ENCODE measurements at places on chromosomes 1 and 21.

- no peak for DNase-seq
These were observed 570 bp upstream of the NPR1 start for GRCh38 chr1:153677718-153678518.

DNA sequence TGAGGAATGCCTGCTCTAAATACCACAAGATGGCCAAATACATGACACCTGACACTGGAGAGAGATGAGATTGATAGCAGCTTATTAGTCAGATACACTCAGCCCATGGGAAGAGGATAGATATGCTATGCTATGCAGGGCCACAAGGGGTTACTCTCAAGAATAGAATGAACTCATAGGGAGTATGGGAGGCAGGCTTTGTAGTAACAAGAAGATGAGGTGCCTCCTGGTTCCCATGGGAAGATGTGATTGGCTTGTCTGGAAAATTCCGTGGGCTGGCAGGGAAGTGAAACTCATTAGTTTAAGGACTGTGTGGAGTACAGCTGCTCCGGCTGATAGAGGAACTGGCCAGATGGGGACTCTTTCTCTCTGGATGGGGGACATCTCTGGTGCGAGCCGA is 16.5 kb downstream of the CCDC30 start:
- DNase-seq: no peak

DNA sequence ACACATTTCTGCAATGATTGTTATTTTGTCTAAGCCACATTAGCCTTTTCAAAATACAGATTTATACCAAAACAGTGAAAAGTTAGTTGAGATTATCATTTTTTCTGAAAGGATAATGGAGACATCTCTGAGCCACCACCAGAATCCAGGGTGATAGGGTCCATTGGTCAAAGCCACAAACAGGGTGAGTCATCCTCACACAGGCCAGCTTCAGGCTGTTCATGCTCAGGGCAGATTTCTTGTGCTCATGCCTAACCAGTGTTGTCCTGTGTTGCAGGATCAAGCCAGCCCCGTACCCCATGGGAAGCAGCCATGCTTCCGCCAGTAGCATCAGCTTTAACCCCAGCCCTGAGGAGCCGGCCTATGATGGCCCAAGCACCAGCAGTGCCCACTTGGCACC is 13.4 kb downstream of the ELOA start:
- no peak for DNase-seq

GRCh38 chr1:94701796-94702441 is 118.2 kb upstream of the SLC44A3 start:
- DNase-seq: no peak

DNA sequence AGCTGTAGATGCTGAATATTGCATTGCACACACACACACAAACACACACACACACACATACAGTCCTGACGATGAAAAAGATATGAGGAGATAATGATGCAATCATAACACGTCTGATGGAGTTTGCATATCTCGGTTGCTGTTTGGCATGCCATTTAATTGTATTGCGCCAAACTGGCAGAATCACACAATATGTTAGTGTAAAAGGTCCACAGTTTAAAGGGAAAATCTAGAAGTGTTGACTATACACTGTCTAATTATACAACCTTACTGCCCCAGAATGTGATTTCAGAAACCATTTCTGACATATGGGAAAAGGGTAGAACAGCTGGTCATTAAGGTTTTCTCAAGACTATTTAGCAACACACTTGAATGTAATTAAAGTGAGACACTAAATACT is 123.7 kb upstream of the PROX1 start:
- no peak for DNase-seq

DNA sequence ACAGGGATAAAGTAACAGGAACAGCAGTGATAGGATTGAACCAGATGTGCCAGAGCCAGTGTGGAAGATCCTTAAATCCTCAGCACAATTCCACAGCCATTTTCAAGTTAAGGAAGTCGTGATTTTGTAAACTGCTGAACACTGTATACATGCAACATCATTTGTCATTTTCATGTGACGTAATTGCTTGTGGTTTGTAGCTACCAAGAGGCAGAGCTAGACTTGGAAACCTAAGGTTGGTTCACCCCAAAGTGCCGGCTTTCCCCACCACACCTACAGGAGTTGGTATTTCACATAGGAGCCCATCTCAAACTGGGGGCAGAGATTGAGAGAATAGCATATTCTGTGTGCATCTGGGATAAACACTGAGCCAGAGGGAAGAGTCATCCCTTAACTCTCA is 113.9 kb downstream of the CAPN8 start:
- no peak for DNase-seq

GRCh38 chr1:112636056-112636455 is 16.4 kb downstream of the CAPZA1 start:
- no peak for DNase-seq

- no peak for DNase-seq
These were observed 4.3 kb downstream of the TRABD2B start for GRCh38 chr1:47992720-47993415.

GRCh38 chr1:34378968-34379856 is 202.5 kb downstream of the C1orf94 start:
- no peak for DNase-seq

- no peak for DNase-seq
These were observed at the start of gene ASAP3 for GRCh38 chr1:23483321-23484252. Gene ASAP3, minus strand, starts transcription at chr1:23484179. Its CDS starts 46 bp downstream, at chr1:23484133.

DNA sequence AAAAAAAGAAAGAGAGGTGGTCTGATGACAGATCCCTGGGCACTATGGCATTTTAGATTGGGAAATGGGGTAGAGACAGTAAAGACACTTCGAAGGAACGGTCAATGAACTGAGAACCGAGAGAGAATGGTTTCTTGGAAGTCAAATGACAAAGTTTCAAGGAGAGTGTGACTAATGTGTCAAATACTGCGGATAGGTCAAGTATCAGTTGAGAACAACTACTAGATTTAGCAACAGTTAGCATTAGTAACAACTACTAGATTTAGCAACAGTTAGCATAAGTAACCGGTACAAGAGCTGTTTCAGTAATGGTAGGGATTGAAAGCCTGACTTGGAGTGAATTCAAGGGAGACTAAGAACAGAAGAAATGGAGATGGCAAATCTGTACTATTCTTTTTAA is 35.0 kb downstream of the UROD start:
- DNase-seq: no peak

DNA sequence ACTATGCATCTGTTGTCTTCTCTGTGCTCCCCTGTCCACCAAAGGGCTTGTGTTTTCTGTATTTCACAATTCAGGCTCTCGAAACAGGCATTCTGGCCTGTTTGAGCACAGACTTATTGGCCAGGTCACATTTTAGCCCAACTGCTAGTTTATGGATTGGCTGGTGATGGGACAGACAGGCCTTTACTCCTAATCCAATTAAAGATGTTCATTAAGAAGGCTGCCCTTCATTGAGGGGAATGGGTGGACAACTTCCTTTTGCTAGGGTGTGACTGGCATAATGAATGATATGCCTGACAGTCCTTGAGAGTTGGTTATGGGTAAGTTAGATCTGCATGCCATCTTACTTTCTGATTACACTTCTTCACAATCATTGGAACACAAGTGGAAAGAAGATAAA is 86.4 kb downstream of the LTN1 start:
- no peak for DNase-seq

DNA sequence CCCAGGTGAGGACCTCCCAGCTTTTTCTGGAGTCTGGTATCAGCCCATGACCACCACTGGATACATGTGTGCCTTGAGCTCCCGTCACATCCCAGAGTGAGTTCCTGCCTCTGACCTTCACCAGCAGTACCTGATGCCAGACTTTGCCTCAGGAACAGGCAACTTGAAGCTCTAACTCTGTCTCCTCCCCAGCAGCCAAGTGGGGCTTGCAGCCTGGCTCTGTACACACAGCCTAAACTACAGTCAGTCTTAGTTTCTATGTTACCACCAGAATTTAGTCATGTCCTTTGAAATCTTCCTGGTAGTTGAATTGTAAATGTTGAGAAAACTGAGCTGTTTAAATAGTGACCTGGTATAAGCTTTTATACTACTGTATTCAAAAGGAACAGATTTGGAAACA is 206.5 kb downstream of the LRRC40 start:
- no peak for DNase-seq

DNA sequence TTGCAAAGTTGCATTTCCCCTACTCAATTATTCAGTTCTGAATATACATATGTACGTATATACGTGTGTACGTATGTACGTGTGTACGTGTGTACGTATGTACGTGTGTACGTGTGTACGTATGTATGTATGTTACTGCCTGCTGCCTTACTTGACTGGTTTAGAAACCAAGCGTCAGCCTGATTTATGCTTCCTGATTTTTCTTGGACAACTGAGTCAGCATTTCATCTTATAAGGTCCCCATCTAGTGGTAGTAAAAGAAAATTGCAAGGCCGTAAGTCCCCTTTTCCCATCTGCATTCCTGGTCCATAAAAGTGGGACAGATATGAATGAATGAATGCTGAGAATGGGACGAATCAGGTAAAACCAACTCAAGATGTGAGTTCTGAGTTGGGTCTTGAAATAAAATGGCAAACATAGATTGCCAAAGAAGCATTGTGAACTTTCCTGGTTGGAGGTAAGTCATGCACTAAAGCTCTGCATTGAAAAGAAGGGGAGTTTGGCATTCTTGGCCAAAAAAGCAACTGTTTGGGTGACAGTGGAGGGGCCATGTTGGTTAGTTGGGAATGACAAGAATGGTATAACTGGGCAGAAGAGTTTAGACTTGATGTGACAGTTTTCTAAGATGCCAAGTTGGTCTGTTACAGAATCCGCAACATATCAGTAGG is 76.4 kb upstream of the DNAH14 start:
- no peak for DNase-seq

GRCh38 chr1:167360120-167360519 is 139.4 kb downstream of the POU2F1 start:
- no peak for DNase-seq

DNA sequence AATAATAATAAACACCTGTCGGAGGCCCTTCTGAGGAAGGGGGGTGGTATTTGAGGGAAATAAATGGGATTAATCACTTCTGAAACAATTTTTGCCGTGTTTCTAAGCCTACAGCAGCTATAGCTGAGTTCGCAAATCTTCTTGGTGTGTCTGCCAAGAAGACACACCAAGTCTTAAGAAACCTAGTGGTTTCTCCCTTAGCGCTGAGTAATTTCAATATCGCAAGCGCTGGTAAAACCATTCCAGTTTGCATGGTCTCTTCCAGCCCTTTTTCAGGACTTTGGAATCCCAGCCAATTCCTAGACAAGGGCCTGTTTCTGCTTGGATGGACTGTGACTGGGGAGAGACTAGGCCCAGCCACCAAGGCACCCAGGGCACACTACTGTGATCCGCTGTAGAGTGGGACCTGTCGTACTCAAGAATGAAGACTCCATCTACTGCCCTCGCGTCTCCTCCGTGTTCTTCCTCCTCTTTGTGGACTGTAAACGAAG is 7.5 kb upstream of the LHX8 start:
- no peak for DNase-seq

DNA sequence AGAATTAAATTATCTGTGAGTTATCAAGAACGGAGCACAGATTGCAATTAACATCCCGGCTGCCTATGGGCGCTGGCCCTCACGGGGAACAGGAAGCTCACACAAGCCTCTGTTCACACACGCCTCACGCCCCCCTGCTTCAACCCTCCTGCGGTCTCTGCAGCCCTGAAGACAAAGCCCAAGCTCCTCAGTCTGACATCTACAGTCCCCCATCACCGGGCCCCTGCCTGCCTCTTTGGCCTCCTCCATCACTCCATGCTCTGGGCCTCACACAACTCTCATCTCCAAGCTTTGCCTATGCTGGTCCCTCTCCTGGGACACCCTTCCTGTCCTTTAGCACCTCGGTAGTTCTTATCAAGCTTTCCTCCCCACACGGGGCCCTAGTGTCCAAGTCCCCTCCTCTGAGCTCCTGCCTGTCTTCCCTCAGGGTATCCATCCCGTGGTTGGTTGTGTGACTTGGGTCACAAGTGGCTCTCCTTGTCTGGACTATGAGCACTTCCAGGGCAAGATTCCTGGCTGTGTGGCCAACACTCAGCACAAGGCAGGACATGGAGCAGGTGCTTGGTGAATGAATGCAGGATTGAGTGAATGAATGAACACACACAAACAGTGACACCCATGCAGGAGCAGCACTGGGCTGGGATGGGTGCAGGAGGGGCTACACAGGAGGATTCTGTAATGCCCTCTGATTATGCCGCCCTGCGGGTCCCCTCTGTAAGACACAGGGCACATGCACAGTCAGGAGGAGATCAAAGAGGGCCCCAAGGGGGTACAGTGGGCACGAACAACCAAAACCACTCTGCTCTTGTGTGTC is 116.1 kb downstream of the DMRTB1 start:
- no peak for DNase-seq

DNA sequence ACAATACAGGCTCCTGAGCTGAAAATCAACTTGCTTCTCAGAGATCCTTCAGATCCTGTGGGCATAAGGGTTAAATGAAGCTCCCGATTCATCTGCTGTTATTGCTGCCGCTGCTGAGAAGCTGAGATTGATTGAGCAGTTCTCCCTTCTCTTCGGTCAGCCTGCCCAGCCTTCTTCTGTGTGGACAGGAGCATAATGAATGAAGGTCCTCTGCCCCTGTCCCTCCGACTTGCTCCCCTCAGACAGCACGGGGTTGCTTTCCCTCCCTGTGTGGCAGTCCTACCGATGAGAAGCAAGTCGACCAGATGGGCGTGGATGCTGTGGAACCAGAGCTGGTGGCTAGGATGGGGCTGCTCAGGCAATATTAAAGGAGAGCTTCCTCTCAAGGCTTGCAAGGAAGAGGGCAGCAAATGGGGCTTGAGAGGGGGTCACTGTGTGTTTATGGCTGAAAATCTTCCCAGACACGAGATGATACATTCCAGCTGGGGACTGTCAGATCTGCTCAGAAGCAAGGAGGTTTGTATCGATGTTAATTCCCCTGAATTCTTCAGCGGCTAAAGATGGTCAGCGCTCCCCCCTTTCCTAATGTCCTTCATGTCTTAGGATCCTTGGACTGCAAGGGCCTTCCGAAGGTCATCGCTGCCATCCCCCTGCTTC is 63.9 kb upstream of the GOLT1A start:
- DNase-seq: no peak

- no peak for DNase-seq
These were observed 13.6 kb downstream of the S100A11 start for GRCh38 chr1:152023221-152023620.

DNA sequence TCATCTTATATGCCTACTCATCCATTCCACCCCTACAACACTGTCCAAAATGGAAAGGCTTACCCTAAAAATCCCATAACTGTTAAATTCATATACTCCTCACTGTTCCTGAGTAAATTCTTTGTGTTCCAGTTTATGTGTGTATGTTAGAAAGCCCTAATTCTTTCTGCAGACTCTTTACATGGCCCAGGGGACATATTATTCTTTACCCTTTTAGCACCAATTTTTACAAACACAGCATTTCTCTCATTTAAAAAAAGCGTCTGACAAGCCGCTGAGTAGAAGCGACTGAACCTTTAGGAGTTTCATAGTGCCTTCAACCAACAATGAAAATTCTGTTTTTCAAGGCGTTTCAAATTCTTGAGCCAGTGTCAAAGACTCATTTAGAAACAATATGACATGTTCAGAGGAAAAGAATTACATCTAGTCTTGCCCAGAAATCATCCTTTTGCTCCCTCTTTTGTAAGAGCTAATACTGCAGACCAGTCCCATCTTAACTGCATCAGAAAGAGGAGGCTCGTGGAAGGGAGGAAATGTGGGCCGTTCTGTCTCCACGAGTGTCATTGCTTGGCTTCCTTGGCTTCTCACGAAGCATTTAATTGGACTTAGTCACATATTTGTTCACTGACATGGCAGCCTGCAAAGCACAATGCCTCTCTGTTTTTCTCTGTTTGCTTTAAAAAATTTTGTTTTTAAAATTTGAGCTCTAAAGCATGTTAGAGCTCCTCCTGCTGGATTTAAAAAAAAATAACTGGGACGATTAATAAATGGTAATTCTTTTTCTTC is 21.3 kb upstream of the C1orf105 start:
- no peak for DNase-seq

Data from NCI-H2107 (cell line).